ENCODE measurements at places on chromosomes 6 and 20.

- DNase-seq = no peak
These were observed 126.1 kb downstream of the PXDC1 start for GRCh38 chr6:3625149-3625979.

DNA sequence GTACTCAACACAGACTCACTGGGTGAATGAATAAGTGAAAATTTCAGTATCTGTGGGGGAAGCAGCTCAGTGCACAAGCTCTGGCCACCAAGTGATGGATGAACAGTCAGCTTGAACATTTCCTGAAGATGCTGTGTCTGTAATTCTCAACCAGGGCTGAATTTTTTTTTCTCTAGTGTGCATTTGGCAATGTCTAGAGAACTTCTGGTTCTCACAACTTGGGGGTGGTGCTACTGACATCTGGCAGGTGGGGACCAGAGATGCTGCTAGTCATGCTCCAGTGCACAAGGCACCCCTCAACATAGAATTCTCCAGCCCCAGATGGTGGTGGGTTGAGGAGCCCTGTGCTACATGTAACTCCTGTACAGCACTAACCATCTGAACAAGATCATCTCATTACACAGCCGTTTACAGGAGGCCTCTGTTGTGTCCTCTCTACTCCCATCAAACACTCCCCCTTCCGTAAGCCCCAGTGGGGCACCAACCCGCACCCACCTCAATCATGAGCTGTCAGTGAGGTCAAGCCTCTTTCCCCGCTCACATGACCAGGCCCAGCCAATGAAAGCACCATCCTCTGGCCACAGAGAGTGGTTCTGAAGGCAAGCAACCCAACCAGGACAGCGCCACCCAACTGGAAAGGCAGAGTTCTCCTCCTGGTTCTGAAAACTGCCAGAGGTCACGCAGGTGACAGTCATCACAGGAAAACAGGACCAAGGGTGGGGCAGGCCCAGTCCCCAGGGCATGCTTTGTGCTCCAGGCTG, 103.9 kb upstream of the PMEPA1 start:
- no peak for DNase-seq

DNA sequence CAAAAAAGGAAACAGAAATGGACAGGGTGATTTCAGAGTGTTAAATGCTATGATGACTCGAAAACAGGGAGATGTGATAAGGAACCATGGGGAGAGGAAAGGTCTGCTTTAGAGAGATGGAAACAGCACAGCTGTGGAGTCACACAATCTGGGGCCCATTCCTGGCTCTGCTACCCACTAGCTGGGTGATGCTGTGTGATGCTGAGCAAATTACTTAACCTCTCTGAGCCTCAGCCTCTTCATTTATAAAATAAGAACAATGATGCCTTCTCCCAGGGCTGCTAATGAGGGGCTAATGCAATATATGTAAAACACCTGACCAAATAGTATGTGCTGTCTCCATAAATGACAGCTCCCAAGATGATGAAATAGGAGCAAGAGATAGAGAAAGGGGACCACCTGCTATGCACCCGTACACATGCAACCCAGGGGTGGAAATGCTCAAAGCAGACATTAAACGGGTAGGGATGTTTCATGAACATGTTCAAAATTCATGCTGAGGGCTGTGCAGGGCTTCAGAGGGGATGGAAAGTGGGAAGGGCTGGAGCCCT, 27.7 kb downstream of the MDGA1 start:
- DNase-seq = no peak

DNA sequence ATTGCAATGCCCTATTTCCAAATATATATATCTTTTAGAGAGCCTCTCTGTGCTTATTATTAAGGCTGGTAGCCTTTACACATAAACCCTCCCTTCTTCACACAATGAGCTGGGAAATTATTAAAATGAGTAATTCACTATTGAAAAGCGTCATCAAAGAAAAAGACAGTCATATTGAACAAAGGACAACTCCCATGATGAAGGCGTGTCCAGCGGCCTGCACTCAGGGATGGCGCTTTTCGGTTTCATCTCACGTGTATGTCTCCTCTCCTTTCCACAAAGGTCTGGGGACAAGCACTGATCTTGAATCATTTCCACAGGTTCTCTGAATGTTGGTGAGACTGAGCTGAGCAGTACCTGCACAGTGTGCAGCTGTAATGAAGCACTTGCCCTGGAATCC, 3.5 kb downstream of the SERPINB9 start:
- DNase-seq = no peak

GRCh38 chr20:25544734-25545133, 40.6 kb downstream of the NINL start:
- DNase-seq = no peak

GRCh38 chr20:44475372-44475693, 341 bp upstream of the TTPAL start:
- no peak for DNase-seq

DNA sequence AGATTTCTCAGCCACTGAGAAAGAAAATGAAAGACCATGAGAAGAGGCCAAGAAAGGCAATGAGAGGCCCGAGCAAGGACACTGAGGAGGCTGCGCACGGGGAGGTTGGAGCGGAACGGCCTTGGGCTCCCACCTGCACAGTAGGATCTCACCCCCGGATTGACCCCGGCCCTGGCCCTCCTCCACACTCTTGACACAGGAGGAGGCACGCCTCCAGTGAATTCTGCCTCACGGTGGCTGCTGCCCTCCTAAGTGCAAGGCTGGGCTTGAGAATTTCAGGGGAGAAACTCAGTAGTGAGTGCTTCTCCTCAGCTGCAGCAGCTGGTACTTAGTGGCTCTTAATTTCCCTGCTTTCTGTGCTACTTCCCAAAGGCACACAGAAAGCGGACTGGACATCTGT, 18.0 kb downstream of the MRPL14 start:
- DNase-seq = no peak

DNA sequence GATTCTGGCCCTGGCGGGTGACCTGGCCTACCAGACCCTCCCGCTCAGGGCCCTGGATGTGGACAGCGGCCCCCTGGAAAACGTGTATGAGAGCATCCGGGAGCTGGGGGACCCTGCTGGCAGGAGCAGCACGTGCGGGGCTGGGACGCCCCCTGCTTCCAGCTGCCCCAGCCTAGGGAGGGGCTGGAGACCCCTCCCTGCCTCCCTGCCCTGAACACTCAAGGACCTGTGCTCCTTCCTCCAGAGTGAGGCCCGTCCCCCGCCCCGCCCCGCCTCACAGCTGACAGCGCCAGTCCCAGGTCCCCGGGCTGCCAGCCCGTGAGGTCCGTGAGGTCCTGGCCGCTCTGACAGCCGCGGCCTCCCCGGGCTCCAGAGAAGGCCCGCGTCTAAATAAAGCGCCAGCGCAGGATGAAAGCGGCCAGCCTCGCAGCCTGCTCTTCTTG, 868 bp upstream of the SLC2A4RG start:
- no peak for DNase-seq

- DNase-seq = no peak
These were observed 3.5 kb downstream of the GFRA4 start for GRCh38 chr20:3659492-3660261.

GRCh38 chr6:150293423-150294173, 75.2 kb upstream of the IYD start:
- DNase-seq = peak; percentile 65

GRCh38 chr20:12860619-12861247, 148.0 kb upstream of the SPTLC3 start:
- DNase-seq = no peak

DNA sequence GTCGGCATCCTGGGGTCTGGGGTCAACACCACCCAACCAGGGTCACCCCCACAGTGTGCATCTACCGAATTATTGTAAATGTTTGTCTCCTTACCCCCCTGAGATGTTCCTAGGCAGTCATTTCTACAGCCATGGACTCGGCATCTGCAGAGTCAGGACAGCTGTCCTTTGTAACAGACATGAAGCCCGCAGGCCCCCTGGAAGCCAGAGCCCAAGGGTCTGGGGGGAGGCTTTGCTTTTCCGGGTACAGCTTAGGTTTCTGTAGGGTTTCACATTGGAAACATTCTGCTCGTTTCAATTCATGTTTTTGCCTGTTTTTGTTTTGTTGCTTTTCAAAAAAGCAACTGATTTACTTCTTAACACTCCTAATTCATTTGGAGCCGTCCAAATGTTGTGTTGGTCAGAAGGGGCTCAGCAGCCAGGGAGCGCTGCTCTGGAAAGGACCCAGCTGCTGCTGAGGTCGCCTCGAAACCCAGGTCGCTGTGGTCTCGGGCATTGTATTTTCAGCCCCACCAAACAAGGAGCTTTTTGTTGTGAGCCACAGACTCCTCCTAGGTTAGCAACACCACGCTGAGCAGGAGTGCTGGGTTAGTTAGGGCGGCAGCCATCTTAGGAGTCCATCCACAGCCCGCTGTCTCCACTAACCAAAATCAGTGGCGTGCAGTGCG, 160.4 kb downstream of the TMEM242 start:
- no peak for DNase-seq

- no peak for DNase-seq
These were observed 46.0 kb downstream of the PHIP start for GRCh38 chr6:79031821-79032590.

- no peak for DNase-seq
These were observed 236.7 kb downstream of the HAO1 start for GRCh38 chr20:7703551-7703961.

DNA sequence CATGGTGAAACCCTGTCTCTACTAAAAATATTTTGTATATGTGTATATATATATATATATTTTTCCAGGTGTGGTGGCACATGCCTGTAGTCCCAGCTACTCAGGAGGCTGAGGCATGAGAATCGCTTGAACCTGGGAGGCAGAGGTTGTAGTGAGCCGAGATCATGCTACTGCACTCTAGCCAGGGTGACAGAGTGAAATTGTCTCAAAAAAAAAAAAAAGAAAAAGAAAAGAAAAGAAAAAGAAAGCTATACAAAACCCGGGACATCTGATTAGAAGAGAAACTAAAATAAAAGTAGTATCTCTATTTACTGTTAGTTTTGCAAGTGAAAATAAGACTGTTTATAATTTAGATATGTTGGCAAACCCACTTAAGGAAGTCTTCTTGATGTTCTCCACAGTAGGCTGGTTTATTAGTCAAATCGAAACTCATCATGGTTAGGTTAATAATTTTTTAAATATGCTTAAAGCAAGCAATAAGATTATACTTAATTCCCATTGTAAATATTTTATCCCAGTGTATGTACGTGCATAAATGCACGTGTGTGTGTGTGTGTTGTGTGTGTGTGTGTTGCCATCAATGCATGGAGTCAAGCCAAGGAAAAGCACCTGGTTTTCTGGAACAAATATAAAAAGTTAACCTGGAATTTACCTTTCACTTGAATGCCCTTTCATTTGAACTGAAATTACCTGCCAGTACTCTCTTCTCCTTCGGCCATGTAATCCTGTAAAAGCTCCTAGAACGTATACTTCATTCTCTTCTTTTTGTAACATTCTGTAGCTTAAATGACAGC, 7.1 kb downstream of the VNN2 start:
- no peak for DNase-seq

GRCh38 chr6:30814146-30815040, 69.9 kb upstream of the DDR1 start:
- DNase-seq = peak; percentile 74

- no peak for DNase-seq
These were observed 32.4 kb downstream of the SLC2A12 start for GRCh38 chr6:134020071-134020470.

DNA sequence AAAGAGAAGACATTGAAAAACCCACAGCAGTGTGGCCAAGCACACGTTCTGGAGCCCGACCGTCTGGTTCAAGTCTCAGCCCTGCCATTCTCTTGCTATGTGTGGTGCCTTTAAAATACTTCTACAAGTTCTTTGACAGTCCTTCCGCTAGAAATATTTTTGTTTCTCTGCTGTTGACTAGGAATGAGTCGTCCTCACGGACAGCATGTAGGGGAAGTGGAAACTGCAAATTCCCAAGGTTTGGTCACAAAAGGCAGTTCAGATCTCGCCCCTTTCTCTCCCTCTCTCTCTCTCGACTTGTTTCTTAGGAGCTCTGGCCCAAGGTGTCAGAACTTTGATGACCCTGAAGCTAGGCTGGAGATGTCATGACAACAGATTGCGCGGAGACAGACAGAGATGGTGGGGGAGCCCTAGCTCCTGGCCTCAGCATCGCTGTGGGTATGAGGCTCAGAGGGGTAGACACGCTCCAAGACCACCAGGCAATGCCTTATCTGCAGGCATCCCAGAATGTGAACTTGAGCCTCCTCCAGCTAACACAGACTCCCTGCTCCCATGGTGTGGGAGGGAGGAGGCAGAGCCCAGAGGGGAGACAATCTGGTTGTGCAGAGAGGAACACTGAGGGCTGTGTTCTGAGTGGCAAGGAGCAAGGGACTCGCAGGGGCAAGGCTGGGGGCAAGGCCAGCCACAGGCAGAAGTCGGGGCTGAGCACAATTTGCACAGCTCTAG, 368.9 kb upstream of the SULF2 start:
- DNase-seq = no peak

DNA sequence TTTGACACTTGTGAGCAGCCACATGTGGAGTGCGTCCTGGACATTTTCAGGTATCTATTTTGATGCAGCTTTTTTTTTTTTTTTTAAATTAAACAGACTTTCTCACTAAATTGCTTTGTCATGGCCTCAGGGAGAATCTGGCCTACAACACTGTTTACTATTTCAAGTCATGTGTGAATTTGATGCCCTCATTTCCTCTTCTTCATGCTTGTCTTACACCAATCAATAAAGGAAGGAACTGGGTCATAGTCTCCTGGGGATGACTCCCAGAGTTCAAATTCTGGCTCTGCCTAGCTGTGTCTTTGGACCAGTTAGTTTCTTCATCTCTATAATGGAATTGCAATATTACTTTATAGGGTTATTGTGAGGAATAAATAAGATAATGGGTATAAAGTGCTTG, 554.1 kb downstream of the PRKN start:
- DNase-seq = no peak

GRCh38 chr6:153069897-153070296, 61.2 kb downstream of the RGS17 start:
- no peak for DNase-seq

DNA sequence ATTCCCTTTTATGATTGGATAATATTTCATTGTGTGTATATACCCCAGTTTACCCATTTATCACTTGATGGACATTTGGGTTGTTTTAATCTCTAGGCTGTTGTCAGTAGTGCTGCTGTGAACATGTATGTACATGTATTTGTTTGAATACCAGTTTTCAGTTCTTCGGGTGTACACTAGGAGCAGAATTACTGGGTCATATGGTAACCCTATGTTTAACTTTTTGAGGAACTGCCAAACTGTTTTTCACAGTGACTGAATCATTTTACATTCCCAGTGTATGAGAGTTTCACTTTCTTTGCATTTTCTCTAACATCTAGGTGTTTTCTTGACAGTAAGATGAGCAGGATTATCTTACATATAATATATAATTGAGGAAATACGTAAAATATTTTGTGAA, 44.7 kb upstream of the ADIG start:
- DNase-seq = no peak

- no peak for DNase-seq
These were observed 30.8 kb downstream of the SF3B5 start for GRCh38 chr6:144064402-144065212.

DNA sequence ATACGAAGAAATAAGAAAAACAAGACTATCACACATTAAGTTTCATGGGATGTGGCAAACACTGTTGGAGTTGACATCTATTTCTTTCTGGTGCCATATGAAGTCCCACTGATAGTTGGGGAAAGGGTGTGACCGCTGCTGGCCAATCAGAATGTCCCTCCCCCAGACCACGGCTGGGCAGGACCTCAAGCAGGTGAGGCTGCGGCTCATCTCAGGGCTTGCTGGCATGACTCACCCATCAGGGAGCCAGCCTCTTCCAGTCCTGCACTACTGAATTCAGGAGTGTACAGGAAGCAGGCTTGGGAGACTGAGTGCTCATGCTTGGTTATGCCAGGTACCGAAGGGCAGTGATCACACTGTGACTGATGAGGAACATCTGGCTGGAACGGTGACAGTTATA, 18.9 kb downstream of the PREP start:
- DNase-seq = peak; percentile 61

GRCh38 chr6:147298461-147298860, 94.2 kb downstream of the STXBP5 start:
- DNase-seq = no peak

All from NCI-H226 (cell line).